ENCODE measurements at places on chromosomes 6 and 20.

- no peak for DNase-seq
Observed at GRCh38 chr6:82877213-82878195, 188.1 kb downstream of the UBE3D start.

DNA sequence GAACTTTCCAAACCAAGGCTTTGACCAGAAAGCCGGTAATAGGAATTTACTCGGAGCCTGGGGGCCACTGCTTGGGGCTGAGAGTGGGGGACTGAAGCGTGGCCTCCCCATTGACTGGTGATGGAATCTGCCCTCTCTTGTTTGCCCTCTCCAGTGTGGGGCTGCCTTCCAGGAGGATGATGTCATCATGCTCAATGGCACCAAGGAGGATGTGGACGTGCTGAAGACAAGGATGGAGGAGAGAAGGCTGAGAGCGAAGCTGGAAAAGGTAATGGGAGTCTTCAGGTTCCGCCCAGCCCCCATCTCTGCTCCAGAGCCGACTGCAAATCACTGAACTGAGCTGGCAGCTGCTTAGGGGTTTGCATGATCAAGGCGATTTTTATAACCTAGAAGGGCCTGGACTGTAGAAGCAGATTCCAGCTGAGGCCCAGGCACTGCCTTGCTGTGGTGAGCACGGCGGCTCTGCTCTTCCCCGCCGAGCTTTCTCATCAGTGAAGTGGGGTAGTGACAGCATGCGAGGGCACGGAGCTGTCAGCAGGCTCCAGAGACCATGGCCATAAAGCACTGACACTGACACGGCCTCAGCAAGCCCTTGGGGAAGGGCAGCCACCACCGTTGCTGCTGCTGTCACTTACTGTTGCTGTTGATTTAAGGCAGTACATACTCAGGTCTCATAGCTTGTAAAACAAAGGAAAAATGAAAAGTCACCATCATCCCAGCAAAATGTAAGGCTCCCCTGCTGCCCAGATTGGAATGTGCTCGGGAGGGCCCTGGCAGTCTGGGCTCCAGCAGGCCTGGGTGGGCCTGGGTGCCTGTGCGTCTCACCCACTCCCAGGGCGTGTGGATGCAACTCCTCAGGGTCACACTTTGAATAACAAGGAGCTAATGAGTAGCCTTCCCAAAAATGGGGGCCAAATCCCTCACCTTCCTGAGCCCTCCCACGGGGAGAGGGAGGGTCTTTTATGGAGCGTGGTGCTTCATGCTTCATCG lies 11.1 kb upstream of the FAM209A start:
- DNase-seq: no peak

DNA sequence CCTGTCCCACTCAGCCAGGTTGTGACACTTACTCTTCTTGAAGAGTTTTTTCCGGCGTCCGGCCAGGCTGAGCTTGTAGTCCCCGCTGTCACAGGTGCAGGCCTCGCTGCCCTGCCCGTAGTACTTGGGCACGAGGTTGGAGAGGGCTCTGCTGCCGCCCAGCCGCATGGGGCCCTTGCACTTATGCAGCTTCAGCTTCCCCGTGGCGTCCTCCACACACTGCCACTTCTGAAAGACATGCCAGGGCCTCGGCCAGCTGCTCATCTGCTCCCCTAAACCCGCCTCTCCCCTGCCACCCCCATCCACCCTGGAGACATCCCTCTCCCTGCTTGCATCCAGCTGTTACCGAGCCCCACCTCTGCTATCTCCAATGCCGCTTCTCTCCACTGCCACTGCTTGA lies 113.1 kb downstream of the SULF2 start:
- DNase-seq: no peak

GRCh38 chr20:10447028-10447427 lies 11.9 kb downstream of the SLX4IP start:
- DNase-seq: peak; percentile 12

DNA sequence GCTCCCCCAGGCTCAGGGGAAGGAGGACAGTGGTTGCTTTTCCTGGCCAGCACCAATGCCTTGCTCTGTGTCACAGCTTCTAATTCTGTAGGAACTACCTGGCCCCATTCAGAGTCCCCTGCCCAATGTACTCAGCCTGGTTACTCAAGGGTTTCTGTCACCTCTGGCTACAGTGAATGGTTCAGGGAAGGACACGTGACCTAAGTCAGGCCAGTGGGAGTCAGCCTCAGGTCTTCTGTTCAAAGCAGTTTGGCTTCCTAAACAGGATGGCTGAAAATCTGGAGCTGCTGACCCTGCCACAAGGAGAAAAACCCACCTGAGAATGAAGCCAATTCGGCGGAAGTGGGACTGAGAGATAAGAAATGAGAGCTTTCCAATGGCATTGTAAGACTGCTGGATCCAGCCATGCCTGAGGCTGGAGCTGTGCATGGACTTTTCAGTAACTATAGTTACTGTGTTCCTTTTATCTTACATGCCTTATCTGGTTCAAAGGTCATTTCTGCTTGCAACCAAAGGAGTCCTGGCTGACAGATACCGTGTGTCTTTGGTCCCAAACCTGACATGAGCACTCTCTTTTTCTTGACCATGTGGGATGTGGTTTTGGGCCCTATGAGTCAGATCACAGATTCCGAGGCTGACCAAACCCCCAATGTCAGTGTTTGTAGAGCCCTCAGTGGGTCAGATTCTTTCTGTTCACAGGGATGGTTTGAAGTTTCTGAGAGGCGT lies 104.3 kb downstream of the SULF2 start:
- DNase-seq: no peak

DNA sequence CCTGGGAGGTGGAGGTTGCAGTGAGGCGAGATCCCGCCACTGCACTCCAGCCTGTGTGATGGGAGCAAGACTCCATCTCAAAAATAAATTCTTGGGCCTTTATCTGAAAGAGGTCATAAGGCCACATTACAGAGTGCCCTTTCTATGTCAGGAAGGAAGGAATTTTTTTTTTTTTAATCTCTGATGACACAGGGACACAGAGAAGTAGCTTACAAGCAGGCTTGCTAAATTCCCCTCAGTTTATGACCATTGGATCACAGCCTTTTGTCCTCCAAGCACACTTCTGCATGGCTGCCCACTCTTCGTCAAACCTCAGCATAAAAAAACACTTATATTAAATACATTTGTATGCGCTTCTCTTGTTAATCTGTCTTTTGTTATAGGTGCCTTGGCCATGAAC lies 7.5 kb upstream of the IFNGR1 start:
- DNase-seq: no peak
